Fibroblast of the aortic adventitia (primary cell): ENCODE measurements at places on chromosomes 3 and 15. TPM values are rescaled to one million over a fixed set of nuclear protein-coding genes. Genes with fewer than 3 reads are reported as not detected.

DNA sequence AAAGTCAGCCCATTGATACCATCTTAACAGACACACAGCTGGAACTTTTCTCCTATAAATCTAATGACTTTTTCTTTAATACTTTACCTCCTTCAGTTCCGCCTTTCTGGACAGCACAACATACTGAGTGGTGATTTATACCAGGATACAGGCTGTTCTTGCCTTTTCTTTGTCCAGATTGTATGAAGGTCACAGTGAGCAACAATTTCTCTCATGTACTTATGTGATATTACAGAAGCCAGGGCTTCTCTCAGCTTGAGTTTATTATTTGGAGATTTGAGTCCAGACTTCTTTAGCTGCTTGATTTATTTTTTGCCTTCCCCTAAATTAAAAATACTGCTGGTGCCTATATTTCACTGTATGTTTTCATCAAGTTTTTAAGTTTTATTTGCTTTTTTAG lies 976.0 kb downstream of the ROBO2 start:
- no peak for DNase-seq

GRCh38 chr3:171802590-171802956 lies 7.7 kb downstream of the PLD1 start:
- DNase-seq, result no peak

- DNase-seq, result no peak
Measured at GRCh38 chr15:39744334-39745103, 38.1 kb downstream of the FSIP1 start.

DNA sequence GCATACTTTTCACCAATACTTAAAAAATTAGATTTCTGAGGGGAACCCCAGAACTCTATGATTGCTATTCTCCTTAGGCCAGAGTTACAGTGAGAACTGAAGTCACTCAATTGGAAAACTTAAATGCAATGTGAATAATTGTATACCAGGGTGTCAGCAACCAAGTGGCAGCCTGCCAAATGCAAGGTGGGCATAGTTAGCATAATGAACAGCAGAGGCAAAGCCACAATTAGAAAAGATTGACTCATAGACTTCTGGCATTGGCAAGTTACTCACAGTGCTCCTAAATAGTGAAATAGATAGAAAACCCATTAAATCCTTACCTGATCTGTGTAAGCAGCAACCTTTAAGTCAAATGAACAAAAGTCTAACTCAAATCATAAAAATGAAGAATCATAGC lies 94.9 kb downstream of the BCHE start:
- no peak for DNase-seq

- peak; percentile 47 for DNase-seq
Measured at GRCh38 chr3:18047052-18047451, 304.6 kb upstream of the TBC1D5 start.

DNA sequence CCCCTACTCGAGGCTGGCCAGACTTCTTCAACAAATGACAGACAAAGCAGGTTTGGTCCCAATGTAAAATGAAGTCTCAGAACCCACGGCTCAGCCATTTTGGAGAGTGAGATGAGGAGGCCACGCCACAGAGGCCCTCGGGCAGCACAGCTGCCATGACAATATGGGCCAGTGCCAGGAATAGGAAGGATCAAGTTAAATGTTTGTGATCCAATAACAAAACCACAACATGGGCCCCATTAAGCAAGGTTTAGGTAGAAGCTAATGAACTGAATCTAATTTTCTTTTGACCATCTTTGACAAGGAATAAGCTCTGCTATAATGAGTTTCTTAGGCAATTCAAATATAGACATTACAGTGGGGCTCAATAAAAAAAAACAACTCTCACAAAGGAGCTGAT lies 52.6 kb downstream of the RFTN1 start:
- DNase-seq, result no peak

GRCh38 chr3:120528163-120528562 lies 68.0 kb upstream of the NDUFB4 start:
- DNase-seq, result no peak

GRCh38 chr3:29581311-29581710 lies 300.4 kb downstream of the RBMS3 start:
- DNase-seq, result no peak

GRCh38 chr3:49703443-49703927 lies 14.1 kb downstream of the RNF123 start:
- DNase-seq, result peak; percentile 58

DNA sequence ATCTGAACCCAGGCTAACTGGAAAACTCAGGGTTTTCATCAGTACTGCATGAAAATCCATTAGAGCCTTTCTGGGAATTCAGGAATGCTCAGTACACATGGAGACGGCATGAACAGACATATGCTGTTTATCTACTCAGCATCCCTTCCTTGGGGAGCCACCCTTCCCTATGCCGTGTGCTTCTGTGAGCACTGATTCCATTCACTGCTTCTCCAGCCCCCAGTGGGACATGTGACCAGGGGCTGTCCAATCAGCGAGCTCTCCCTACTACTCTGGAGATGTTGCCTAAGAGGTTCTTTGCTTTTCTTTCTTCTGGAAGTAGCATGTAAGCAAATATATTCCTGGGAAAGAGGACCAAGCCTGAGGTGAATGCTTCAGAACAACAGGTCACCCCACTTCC lies 5.6 kb upstream of the PCOLCE2 start:
- DNase-seq, result no peak

DNA sequence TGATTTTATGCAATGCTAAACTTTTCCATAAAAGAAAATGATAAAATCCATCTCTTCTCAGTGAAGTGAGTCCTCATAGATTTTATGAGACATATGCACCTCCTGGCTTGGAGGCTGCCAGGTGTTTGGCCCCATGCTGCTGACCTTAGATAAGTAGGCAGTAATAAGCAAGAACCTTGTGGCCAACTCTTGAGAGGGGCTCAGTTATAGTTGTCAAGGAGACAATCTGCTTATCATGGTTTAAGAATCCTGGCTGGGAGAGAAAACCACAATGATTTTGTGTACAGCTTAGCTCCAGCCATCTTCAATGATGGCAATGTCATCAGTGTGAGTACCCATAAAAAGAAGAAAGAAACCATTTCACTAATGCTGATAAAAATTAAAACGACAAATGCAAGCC lies 252.1 kb downstream of the CPNE4 start:
- DNase-seq, result no peak

- DNase-seq, result no peak
Measured at GRCh38 chr3:168997488-168997887, 666.0 kb downstream of the MECOM start.

DNA sequence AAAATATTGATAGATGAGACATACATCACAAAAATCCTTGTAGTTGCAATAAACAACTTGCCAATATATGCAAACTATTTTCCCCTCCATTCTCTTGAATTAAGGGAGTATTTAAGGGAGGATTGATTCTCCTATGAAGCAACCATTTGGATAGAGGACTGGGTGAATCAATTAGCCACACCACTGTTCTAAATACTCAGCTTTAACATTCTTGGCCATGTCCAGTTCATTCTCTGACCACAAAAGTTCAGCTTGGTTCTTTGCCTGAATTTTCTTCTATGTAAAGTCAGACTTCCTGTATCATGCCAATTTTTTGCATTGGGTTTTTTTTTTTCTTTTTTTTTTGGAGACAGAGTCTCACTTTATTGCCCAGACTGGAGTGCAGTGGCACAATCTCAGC lies 15.8 kb upstream of the SEC11A start:
- DNase-seq, result peak; percentile 93

DNA sequence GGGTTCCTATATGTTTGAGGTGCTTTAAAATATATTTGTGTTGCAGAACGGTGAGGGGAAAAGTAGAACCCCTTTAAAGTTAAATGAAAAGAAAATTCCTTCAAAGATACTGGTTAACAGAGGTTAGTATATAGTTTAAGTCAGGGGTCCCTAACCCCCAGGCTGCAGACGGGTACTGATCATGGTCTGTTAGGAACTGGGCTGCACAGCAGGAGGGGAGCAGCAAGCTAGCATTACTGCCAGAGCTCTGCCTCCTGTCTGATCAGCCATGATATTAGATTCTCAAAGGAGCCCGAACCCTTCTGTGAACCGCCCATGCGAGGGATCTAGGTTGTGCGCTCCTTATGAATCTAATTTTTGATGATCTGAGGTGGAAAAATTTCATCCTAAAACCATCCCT lies 37.5 kb upstream of the RFX7 start:
- DNase-seq, result no peak

- DNase-seq, result peak; percentile 58
Measured at GRCh38 chr3:114706591-114707232, 412.9 kb downstream of the TIGIT start.

GRCh38 chr3:133953297-133953696 lies 57.6 kb upstream of the RAB6B start:
- DNase-seq, result no peak

DNA sequence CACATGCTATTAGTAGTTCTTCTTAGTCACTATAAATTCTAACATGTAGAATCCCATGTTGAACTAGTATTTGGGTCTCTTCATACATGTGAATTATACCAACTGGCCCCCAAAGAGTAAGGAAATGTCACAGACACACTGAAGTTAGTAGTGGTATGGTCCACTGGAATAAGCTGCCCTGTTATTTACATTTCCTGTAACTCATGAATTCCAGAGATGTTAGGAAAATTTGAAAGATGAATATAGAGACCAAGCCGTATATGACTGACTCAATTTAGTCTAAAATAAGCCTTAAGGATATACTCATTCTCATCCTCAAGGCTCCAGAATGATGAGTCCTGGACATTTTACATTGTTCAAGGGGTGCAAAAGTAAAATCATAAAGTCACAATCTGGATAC lies 81.2 kb downstream of the FBXL22 start:
- no peak for DNase-seq

DNA sequence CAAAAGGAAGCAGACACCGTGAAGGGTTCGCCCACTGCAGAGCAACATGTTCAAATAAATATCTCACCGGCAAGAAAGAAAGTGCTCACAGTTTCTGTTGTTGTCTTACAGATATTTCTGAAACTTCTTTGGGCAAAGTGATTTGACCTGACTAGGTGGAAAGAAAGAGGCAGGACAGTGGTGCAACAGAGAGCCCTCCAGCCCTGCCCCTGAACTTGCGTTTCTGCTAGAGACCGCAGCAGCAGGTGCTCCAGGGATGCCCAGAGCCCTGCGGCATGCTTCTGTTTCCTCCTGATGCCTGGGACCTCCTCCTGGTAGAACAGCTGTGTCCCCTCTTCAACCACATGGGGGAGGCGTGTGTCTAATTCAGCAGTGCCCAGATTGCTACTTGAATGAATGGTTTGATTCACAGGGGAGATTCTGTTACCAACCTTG lies 123.4 kb downstream of the ATP10A start:
- DNase-seq, result peak; percentile 57

GRCh38 chr3:76694063-76694462 lies 345.8 kb upstream of the ROBO2 start:
- no peak for DNase-seq

DNA sequence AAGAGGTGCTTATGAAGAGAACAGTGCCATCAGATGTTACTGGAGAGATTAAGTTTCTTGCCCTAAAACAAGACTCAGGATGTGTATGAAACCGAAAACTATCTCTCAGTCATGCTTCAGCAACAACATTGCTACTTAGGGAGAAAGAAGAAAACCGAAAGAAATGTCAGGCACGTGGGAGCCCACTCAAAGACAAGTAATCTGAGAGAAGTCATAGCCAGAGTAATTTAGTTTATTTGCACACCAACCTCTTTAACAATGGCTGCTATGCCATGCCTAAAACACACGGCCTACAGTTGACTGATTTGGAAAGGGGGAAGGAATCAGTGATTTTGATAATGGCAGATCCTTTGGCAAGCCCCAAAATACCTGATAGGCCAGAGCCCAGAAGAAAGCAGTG lies 162.9 kb downstream of the TIGIT start:
- DNase-seq, result no peak

GRCh38 chr15:43281926-43282602 lies 15.3 kb upstream of the TGM5 start:
- no peak for DNase-seq

DNA sequence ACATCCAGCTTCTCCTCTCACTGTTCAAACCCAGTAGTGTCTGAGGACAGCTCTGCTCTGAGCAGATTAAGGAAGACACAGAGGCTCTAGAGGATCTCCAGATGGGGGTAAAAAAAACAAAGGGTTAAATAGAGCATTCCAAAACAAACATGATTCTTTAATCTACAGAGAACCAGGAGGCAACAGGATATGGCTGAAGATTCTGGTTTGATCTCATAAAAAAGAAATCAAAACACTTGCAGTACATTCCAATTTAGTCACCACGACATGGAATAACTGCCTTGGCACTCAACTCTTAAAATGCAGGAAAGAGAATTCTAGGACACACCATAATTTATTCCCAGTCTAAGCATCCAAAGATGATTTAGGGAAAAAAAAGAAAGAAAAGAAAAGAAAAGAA lies 32.0 kb downstream of the TM4SF4 start:
- DNase-seq, result peak; percentile 52

GRCh38 chr3:72102112-72102616 lies 317.2 kb upstream of the PROK2 start:
- no peak for DNase-seq

DNA sequence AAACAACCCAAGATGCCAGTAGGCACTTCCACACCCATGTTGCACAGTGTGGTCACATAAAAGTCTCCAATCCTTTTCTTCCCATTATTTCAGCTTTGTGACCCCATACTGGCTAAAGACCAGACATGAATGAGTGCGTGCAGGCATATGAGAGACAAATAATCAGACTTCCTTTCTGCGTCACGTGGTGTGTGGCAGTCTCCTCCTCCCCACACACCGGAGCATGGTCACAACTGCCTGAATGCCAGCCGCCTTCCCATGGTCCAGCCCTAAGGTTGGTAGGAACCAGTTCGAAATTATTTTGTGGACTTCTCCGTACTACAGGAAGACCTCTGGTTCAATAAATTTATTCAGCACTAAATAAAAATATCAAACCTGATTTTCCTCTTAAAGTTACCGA lies 65.5 kb downstream of the VGLL4 start:
- no peak for DNase-seq

- no peak for DNase-seq
Measured at GRCh38 chr15:47434596-47434995, 282.7 kb upstream of the SEMA6D start.

Gene ITIH4
- total RNA-seq, result 0.36 TPM in 1 of 2 replicates, not detected in the other

Gene LMAN1L
- total RNA-seq, result not detected in 2 replicates

Gene VIPR1
- total RNA-seq, result 5.6 TPM in 1 of 2 replicates, not detected in the other

Gene CAMKV
- not detected in 2 replicates for total RNA-seq

Gene SCAMP5
- total RNA-seq, result 1.1 and 2.2 TPM in 2 replicates

Gene ARL8B
- total RNA-seq, result 89.0 and 92.0 TPM in 2 replicates

Gene RGMA
- 3.1 and 6.1 TPM in 2 replicates for total RNA-seq

Gene CLRN1
- not detected in 2 replicates for total RNA-seq

Gene SCN5A
- 0.08 and 0.99 TPM in 2 replicates for total RNA-seq

Gene SMCO1
- total RNA-seq, result not detected in 2 replicates

Gene SLC22A13
- total RNA-seq, result 0.45 TPM in 1 of 2 replicates, not detected in the other

Gene OXTR
- 6.1 and 7.0 TPM in 2 replicates for total RNA-seq
